Mucosa of gallbladder (tissue), 1 donor: ENCODE measurements at places on chromosomes 13 and 19.

DNA sequence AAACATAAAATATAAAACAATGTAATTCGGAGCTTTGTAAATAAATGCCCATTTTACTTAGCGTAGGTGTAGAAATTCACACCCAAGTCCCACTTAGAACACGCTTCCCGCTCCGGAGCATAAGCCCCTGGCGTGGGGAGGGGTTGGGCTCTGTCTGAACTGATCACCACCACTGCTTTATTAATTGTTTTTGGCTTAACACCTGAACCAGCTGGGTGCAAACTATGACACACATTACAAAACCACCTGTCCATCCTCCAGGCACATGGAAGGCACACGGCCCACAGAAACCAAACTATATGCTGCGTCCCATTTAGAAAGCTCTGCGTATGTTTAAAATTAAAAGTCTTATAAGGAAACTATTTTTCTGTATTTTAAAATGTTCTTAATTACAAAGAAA lies 25.9 kb downstream of the RASA3 start:
- no peak for DNase-seq

GRCh38 chr13:111917901-111918300 lies 149.0 kb upstream of the SOX1 start:
- DNase-seq: no peak

GRCh38 chr19:56404705-56405056 lies 549 bp downstream of the ZNF583 start:
- no peak for DNase-seq

DNA sequence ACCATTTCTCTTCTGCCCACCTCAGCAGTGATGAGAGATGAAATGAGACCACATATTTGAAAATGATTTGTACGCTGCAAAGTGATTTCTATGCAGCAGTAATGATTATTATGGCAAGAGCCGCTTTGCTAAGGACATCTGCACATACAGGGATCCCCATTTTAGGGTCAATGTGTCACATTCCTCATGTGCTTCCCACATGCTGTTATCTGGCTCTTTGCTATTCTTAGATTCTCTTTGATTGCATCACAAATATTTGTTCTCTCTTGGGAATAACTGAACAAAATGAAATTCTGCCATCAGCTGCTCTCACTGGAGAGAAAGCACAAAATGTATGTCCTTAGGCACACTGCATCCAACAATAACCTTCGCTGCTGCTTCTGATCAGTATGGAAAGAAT lies 209.5 kb upstream of the IPO5 start:
- DNase-seq: no peak

DNA sequence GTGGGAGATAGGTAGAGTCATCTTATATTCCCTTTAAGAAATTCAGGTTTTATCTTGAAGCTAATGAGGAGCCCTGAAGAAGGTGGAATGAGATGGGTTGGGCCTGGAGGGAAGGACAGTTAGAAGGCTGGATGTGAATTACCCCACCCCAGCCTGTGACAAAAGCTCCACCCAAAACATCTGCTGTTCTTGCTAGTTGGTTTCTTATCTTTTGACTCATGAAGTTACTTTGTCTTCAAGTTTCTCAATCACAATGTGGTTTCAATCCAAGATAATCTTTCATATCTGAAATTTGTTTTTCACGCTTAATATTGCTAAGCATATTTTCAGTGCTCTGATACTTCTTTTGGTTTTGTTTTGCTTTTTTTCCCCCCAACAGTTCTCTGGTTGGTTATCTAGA lies 38.3 kb upstream of the HMGB1 start:
- DNase-seq: no peak

- DNase-seq: no peak
These were observed 16.7 kb downstream of the TMTC4 start for GRCh38 chr13:100657881-100658315.

DNA sequence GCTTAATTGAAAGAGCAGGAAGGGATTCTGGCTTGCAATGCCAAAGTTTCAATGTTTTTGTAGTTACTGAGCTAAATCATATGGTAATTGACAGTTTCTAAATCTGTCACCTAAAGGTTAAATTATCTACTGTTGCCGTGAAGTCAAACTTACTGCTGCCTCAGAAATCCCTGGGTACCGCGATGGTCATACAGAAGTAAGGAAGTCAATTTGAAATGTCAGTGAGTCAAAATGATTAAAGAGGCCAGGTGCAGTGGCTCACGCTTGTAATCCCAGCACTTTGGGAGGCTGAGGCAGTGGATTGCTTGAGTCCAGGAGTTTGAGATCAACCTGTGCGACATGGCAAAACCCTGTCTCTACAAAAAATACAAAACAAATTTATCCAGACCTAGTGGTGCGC lies 48.8 kb upstream of the TPM4 start:
- no peak for DNase-seq

GRCh38 chr19:13966684-13967128 lies 14.4 kb downstream of the DCAF15 start:
- no peak for DNase-seq

DNA sequence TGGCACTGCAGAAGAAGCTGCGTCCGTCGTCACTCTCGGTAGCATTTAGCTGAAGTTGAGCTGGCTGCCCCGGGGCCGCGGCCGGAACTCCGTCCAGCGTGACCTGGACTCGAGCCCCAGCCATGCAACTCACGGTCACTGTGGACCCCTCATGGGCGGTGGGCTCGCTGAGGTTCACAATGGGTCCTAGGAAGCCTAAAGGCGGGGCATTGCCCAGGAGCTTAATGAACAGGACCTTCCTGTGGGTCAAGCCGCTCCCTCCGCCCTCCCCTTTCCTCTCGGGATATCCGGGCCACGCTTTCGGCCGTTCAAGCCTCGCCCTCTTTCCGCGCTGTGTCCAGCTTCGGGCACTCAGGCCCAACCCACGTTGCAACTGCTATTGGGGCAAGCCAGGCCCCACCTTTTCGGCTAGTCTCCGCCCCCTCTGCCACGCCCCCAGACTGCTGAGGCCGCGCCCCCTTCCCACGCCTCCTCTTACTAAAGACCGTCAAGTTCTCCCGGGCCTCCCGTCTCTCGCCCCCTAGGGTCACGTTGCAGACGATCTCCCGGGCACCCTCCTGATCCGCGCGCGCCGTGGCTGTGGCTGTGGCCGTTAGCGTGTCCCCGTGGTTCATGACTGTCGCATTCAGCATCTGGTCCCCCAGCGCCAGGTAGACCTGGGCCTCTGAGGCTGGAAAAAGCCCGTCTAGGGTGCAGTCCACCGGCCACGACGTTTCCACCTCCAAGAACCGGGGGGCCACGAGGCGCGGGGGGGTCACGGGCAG lies 1.4 kb upstream of the RAVER1 start:
- peak; percentile 94 for DNase-seq

DNA sequence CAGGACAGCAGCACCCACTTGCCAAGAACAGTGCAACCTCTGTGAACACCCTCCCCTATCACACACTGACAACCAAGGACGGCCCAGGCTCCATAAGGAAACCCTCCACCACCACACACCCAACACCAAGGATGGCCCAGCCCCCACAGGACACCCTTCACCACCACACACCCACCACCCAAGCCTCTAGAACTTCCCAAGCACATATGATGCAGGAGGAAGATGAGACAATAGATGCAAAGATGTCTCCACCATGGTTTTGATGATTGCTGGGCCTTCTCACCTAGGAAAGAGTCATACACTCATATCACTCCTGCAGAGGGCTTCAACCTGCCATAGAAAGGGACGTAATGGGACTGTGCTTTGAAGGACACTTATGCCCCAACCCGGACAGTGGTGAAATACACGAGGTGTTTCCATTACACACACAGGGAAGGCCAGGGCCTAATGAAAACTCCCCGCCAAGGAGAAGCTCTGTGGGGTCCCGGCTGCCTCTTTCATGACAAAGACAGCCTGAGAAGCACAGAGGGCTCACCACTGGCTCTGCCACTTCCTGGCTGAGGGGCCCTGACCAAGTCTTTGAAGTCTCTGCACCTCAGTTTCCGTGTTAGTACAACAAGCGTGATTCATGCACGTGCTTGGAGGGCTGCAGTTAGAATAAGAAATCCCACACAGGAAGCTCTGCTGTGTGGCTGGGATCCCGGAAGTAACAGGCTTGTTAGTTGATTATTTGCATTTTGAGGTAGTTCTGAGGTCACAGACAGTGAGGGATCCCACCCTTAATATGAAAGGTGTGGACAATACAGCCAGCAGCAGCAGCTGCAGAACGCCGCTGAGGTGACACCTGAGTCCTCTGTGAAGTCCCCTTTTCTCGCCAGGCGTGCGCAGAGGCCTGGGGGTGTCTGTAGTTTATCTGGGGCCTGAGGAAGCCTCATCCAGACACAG lies 61.9 kb upstream of the ATP12A start:
- no peak for DNase-seq
